ENCODE measurements at places on chromosomes 3 and 15. TPM values are rescaled to one million over a fixed set of nuclear protein-coding genes. Genes with fewer than 3 reads are reported as not detected.

The SMC4 gene
- total RNA-seq, result 181 TPM

The PFKFB4 gene
- 11.7 TPM for total RNA-seq

The TRH gene
- total RNA-seq, result not detected

The SAMMSON gene
- total RNA-seq, result not detected

The ARRDC4 gene
- 5.7 TPM for total RNA-seq

The RAB27A gene
- total RNA-seq, result 12.3 TPM

The IQCF5 gene
- not detected for total RNA-seq

The PRRT3 gene
- total RNA-seq, result 0.93 TPM

The CELSR3 gene
- total RNA-seq, result 9.9 TPM

The GP9 gene
- not detected for total RNA-seq

DNA sequence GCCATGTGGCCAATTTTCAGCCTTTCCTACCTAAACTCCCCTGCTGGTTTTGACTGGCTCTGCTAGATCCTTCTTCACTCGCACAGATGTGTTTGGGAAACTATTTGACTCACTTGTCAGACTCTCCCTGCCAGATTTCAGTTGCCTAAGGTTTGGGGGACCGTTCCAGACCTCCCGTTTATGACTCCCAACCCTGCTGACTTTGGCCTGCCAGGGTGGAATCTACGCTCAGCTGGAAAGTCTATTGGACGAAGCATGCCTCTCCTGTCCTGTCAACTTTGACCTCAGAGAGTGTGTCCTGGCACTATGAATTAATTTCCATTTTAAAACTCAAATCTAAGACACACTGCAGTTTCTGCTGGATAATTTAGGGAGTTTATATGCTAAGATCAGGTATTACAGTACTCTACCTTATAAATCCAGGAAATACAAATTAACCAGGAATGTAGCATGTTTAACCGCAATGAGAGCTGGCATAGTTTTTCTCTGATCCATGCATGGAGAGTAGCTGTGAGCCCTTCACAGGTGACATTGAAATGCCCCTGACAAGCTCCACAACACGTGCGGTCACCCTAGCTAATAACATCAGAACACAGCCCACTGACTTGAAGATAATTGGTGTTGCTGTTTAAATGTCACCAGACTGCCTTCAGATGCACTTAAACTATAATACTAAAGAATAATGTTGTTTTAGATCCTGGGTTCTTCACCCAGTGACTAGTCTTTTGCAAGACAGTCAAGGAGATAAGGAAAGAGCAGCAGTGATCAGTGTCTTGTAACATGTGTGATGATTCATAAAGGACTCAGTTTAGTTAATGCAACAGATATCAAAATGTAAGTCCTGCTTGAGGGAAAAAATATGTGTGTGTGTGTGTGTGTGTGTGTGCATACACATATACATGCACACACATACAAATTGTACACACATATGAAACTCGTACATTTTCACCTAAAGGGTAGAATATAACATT lies 223.0 kb upstream of the MCTP2 start:
- H3K36me3 ChIP-seq, result no peaks in the 10 kb centered on the region
- H3K4me1 ChIP-seq, result no peaks in the 10 kb centered on the region
- no peak overlapping the region for H3K4me3 ChIP-seq
- H3K27me3 ChIP-seq, result peaks cover 45% of the 10 kb centered on the region

- no peaks in the 10 kb centered on the region for H3K36me3 ChIP-seq
- H3K4me3 ChIP-seq, result no peak overlapping the region
- no peak for DNase-seq
- H3K27ac ChIP-seq, result no peak overlapping the region
- H3K4me1 ChIP-seq, result peaks cover 12% of the 10 kb centered on the region
- H3K27me3 ChIP-seq, result no peaks in the 10 kb centered on the region
Observed at GRCh38 chr15:89486726-89487050, 9.7 kb downstream of the RHCG start.

GRCh38 chr3:143441516-143442171 lies 322.1 kb downstream of the CHST2 start:
- H3K27me3 ChIP-seq, result no peaks in the 10 kb centered on the region
- peaks cover 29% of the 10 kb centered on the region for H3K4me1 ChIP-seq
- no peak overlapping the region for H3K4me3 ChIP-seq
- DNase-seq, result no peak

GRCh38 chr3:112858410-112859069 lies 11.9 kb upstream of the CD200R1L start:
- no peaks in the 10 kb centered on the region for H3K36me3 ChIP-seq
- no peak overlapping the region for H3K4me3 ChIP-seq
- H3K27me3 ChIP-seq, result no peaks in the 10 kb centered on the region
- H3K4me1 ChIP-seq, result 0 out of 2 replicates have a peak, but pooled peaks cover 9% of the 10 kb centered on the region
- H3K27ac ChIP-seq, result no peak overlapping the region

GRCh38 chr15:41554915-41555314 lies 4.1 kb upstream of the TYRO3 start:
- no peaks in the 10 kb centered on the region for H3K36me3 ChIP-seq
- peaks cover 16% of the 10 kb centered on the region for H3K4me1 ChIP-seq
- DNase-seq, result no peak
- no peak overlapping the region for H3K4me3 ChIP-seq

DNA sequence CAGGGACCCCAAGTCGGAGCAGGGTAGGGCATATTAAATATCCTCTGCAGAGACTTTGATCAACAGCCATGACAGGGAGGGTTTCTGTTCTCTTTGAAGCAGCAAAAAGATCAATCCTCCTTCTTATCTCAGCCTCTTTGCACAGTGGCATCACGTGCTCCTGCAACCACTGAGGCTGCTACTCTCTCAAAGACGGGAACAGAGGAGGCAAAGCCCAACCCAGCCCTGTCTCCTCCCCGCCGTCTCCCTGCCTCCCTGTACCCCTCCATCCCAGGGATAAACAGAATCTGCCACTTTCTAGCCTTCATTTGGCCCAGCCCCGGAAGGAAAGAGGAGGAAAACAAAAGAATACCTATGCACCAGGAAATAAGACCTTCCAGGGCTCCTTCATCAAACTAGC lies 7.5 kb upstream of the TBC1D21 start:
- no peak overlapping the region for H3K4me3 ChIP-seq
- H3K27ac ChIP-seq, result no peak overlapping the region
- no peaks in the 10 kb centered on the region for H3K36me3 ChIP-seq
- peaks cover 93% of the 10 kb centered on the region for H3K27me3 ChIP-seq

GRCh38 chr15:74397239-74398068 lies 30.0 kb upstream of the CYP11A1 start:
- no peaks in the 10 kb centered on the region for H3K27me3 ChIP-seq
- H3K4me1 ChIP-seq, result peaks cover 74% of the 10 kb centered on the region
- H3K36me3 ChIP-seq, result no peaks in the 10 kb centered on the region
- 0 out of 2 replicates have a peak overlapping the region, but pooled peaks have one; percentile 22 for H3K4me3 ChIP-seq
- peak overlapping the region; percentile 98 for H3K27ac ChIP-seq

GRCh38 chr3:45751537-45752242 lies 44.6 kb downstream of the SLC6A20 start:
- H3K36me3 ChIP-seq, result no peaks in the 10 kb centered on the region
- H3K27me3 ChIP-seq, result no peaks in the 10 kb centered on the region
- H3K27ac ChIP-seq, result no peak overlapping the region
- no peaks in the 10 kb centered on the region for H3K4me1 ChIP-seq

DNA sequence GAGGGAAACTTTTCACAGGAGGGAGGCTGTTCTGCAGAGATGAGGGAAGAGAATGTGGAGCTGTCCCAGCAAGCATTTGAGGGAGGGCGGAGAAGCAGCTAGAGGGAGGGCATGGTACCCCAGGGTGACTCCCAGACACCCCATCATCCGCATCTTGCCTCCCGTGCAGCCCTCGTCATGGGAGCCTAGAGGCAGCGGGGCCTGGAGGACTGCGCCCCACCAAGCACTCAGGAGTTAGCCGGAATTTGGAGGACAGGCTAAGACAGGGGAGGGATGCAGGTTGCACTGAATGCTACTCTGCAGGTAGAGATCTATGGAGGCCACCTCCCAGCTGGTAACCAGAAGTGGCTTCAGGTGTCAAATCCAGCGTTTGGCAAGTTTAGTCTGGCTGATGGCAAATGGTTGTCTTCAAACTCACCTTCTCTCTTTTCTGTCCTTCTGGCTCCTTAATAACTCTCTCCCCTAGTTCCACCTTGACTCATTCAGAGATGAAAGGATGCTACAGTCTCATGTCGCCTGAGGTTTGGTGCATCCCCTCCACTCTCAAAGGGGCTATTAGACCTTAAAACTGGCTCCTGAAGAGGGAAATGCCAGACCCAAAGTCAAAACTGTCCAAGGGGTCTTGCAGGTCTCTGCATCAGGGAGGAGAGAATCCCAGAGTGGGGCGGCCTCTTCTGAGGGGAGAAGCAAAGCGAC lies 155.9 kb upstream of the TLE3 start:
- no peak overlapping the region for H3K27ac ChIP-seq
- peaks cover 1% of the 10 kb centered on the region for H3K4me1 ChIP-seq
- H3K27me3 ChIP-seq, result no peaks in the 10 kb centered on the region
- no peak for DNase-seq
- no peaks in the 10 kb centered on the region for H3K36me3 ChIP-seq
- no peak overlapping the region for H3K4me3 ChIP-seq

- H3K4me1 ChIP-seq, result peaks cover 12% of the 10 kb centered on the region
- H3K36me3 ChIP-seq, result no peaks in the 10 kb centered on the region
- H3K27ac ChIP-seq, result no peak overlapping the region
- no peak overlapping the region for H3K4me3 ChIP-seq
- no peaks in the 10 kb centered on the region for H3K27me3 ChIP-seq
Observed at GRCh38 chr3:101185341-101185740, 135.0 kb downstream of the IMPG2 start.

- H3K27me3 ChIP-seq, result no peaks in the 10 kb centered on the region
- H3K36me3 ChIP-seq, result no peaks in the 10 kb centered on the region
- no peak overlapping the region for H3K27ac ChIP-seq
- DNase-seq, result no peak
- no peaks in the 10 kb centered on the region for H3K4me1 ChIP-seq
Observed at GRCh38 chr3:159902546-159903314, 85.9 kb upstream of the IL12A start.

- DNase-seq, result no peak
- H3K36me3 ChIP-seq, result no peaks in the 10 kb centered on the region
- no peaks in the 10 kb centered on the region for H3K27me3 ChIP-seq
- H3K27ac ChIP-seq, result no peak overlapping the region
- no peaks in the 10 kb centered on the region for H3K4me1 ChIP-seq
- no peak overlapping the region for H3K4me3 ChIP-seq
Observed at GRCh38 chr15:72135719-72136118, 17.5 kb downstream of the SENP8 start.

GRCh38 chr15:62977952-62978811 lies 64.4 kb upstream of the TPM1 start:
- H3K27me3 ChIP-seq, result no peaks in the 10 kb centered on the region
- no peak overlapping the region for H3K4me3 ChIP-seq
- H3K36me3 ChIP-seq, result no peaks in the 10 kb centered on the region
- no peaks in the 10 kb centered on the region for H3K4me1 ChIP-seq

DNA sequence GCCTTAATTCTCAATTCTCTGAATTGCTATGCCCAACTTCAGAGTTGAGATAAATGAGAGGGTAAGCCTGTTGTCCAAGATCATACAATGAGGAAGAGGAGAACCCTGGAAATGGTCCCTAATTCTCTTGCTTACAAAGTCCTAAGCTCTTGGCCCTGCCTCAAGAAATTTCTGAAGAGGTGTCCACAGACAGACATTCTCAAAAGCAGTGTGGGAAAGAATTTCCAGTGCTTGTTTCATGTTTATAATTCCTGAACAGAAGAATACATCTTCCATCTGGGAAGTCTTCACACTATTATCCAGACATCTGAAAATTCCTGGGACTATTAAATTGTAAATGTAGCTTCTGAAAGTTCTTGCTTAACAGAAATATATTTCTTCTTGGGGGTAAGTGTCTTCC lies 166.8 kb upstream of the LRTM1 start:
- H3K27ac ChIP-seq, result no peak overlapping the region
- no peak overlapping the region for H3K4me3 ChIP-seq
- DNase-seq, result no peak

GRCh38 chr3:4974154-4974553 lies 5.1 kb upstream of the BHLHE40 start:
- H3K27ac ChIP-seq, result no peak overlapping the region
- no peak overlapping the region for H3K4me3 ChIP-seq
- DNase-seq, result no peak
- H3K36me3 ChIP-seq, result no peaks in the 10 kb centered on the region

DNA sequence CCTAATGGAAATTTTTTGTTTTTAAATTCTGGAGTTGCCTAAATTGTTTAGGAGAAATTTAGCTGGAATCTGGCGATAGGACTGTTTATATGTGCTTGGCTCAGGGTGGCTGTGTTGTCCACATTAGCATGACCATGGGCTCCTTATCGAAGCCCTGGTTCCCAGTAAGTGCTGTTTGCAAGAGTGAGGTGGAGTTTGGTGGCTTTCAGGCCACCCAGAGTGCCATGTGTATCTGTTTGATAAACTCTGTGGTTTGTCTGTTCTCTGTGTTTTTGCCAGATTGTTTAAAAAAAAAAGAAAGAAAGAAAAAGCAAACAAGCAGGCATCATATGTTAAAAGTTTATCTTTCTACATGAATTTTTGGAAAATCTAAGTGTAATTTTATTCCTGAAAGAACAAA lies 51.5 kb downstream of the PLCL2 start:
- no peaks in the 10 kb centered on the region for H3K27me3 ChIP-seq
- H3K27ac ChIP-seq, result no peak overlapping the region
- H3K4me1 ChIP-seq, result no peaks in the 10 kb centered on the region
- H3K36me3 ChIP-seq, result no peaks in the 10 kb centered on the region

GRCh38 chr3:176663837-176664831 lies 533.1 kb downstream of the TBL1XR1 start:
- no peaks in the 10 kb centered on the region for H3K27me3 ChIP-seq
- 0 out of 2 replicates have a peak, but pooled peaks cover 4% of the 10 kb centered on the region for H3K4me1 ChIP-seq
- H3K27ac ChIP-seq, result no peak overlapping the region
- no peak overlapping the region for H3K4me3 ChIP-seq
- DNase-seq, result peak; percentile 65
- no peaks in the 10 kb centered on the region for H3K36me3 ChIP-seq

DNA sequence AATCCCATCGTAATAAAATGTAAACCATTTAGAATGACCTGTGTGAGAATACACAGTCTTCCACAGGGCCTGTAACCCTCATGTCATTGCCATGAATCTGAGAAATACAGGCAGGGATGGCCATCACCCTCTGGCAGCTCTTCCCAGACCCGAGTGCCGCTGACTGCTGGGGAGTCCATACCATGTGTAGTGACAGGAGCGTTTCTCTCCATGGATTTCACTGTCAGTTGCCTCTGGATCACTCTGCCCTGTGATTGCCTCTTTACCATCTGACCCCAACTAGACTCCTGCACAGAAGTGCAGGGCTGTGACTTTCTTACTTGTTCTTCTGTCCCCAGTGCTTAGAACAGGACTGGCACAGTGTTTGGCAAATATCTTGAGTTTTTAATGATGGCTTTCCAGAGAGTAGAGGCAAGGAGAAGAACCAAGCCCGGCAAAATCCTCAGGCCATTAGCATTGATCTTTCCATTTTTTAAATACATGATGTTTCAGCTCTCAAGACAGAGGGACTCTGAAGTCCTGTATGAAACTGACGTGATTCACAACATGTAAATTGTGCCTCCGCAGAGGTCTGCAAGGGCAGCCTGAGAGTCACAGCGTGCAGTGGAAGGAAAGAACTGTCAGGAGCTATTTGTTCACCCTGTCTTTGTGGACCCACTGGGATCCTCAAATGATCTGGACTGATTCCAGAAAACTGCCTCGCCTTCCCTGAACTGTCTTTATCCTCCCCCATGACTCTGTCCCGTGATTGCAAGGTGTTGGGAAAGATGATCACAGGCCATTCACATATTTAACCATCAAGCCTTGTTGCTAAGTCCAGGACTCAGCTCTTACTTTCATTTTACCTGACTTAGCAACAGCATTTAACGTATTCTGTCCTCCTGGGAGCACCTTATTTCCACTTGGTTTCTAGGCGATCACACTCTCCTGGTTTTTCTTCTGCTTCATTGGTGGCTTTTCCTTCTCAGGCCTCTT lies 354.9 kb downstream of the EPHB1 start:
- H3K27ac ChIP-seq, result no peak overlapping the region
- H3K4me3 ChIP-seq, result no peak overlapping the region
- no peaks in the 10 kb centered on the region for H3K36me3 ChIP-seq
- 0 out of 2 replicates have a peak, but pooled peaks cover 5% of the 10 kb centered on the region for H3K27me3 ChIP-seq
